NCI-H1436 (cell line): ENCODE measurements at places on chromosomes 1 and 21.

DNA sequence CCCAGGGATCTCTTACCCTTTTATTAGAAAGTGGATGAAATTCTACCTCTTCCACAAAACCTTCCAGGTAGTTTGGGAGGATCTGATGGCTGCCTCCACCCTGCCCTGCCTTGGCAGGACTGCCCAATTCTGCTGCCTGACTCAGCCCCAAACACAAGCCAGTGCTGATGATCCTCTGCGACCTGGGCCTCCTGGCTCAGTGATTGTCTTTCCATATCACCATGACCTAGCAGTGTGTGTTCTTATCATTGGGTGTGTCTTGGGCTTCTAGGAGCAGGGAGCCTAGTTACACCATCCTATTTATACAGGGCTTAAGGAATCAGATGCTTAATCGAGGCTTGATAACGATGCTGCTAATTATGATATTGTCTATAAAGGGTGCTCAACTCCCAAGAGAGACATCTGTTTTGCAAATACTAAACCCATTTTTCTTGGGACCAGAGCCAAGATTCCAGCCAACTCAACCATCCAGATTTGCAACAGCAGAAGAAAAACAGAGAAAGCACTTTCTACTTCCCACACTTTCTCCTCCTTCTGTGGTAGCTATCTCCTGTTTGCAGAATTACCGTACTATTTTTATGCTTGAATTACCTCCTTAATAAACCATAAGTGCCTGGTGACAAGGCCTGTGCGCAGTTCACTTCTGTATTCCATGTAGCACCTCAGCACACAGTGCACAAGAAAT, 36.5 kb upstream of the KIF21B start:
- peak; percentile 27 for DNase-seq

GRCh38 chr1:66468722-66469121, 65.2 kb upstream of the SGIP1 start:
- DNase-seq: no peak

- DNase-seq: no peak
Observed at GRCh38 chr1:119288751-119289150, 79.8 kb upstream of the HAO2 start.

GRCh38 chr1:56983484-56983883, 17.7 kb upstream of the C8B start:
- no peak for DNase-seq

GRCh38 chr1:151510957-151511635, at the start of gene CGN:
Gene CGN (plus strand): TSS chr1:151511387. CDS start chr1:151518520, 7,133 bp downstream.
- DNase-seq: peak; percentile 91

DNA sequence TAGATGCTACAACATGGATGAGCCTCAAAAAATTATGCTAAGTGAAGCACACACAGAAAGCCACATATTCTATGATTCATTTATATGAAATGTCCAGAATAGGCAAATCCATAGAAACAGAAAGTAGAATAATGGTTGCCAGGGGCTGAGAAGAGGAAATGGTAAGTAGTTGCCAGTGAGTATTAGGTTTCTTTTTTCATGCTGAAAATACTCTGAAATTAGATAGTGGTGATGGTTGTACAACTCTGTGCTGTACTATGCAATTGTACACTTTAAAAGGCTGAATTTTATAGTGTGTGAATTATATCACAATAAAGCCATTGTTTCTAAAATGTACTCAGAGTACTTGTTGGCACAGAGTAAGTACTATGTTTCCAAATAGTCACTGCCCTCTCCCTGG, 15.5 kb upstream of the GFI1 start:
- DNase-seq: no peak

GRCh38 chr21:39098696-39099200, 84.5 kb downstream of the PSMG1 start:
- DNase-seq: no peak

DNA sequence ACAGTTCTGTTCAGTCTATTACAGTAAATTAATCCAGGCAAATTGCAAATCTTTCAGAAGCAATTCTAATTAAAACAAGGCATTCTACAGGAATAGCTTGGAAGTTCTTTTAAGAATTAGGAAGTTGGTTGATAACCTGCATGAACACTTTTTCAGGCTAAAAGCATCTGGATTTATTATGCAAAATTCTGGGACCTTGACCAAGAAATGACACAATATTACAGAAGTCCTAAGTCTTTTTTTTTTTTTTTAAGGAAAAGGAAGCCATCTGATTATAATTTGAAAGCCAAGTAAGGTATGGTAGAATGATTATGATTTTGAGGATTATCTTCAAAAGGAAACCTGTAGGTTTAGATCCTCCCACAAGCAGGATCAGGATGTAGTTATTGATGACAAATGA, 74.7 kb upstream of the KCNK2 start:
- DNase-seq: no peak

GRCh38 chr1:154236855-154237254, 16.1 kb downstream of the UBAP2L start:
- no peak for DNase-seq

GRCh38 chr1:31843506-31843905, 27.7 kb upstream of the SPOCD1 start:
- no peak for DNase-seq
